ENCODE measurements at places on chromosomes 12 and 14. TPM values are rescaled to one million over a fixed set of nuclear protein-coding genes. Genes with fewer than 3 reads are reported as not detected.

GRCh38 chr12:117330441-117331113 lies 30.8 kb downstream of the NOS1 start:
- no peak for DNase-seq
- H3K27me3 ChIP-seq: peaks cover 50% of the 10 kb centered on the region
- H3K27ac ChIP-seq: no peak overlapping the region
- H3K4me3 ChIP-seq: no peak overlapping the region
- H3K4me1 ChIP-seq: peaks cover 13% of the 10 kb centered on the region

DNA sequence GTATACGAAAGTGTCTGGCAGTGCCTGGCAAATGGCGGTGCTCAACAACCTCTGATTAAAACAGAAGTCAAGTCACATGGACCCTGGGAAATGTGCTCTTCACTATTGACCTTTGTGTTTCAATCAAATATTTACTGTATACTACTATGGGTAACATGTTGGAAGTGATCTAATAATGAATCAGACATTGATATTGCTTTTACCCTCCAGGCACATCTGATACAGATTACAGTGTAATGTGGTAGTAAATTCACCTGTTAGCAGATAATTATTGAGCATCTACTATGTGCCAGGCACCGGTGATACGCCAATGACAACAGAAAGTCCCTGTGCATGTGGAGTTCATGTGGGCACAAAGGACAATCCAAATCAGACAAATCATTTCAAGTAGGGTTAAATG lies 63.1 kb downstream of the STON2 start:
- no peak overlapping the region for H3K4me3 ChIP-seq
- H3K4me1 ChIP-seq: peaks cover 5% of the 10 kb centered on the region
- DNase-seq: no peak
- H3K36me3 ChIP-seq: peaks cover 5% of the 10 kb centered on the region
- H3K27ac ChIP-seq: peak overlapping the region; percentile 2

DNA sequence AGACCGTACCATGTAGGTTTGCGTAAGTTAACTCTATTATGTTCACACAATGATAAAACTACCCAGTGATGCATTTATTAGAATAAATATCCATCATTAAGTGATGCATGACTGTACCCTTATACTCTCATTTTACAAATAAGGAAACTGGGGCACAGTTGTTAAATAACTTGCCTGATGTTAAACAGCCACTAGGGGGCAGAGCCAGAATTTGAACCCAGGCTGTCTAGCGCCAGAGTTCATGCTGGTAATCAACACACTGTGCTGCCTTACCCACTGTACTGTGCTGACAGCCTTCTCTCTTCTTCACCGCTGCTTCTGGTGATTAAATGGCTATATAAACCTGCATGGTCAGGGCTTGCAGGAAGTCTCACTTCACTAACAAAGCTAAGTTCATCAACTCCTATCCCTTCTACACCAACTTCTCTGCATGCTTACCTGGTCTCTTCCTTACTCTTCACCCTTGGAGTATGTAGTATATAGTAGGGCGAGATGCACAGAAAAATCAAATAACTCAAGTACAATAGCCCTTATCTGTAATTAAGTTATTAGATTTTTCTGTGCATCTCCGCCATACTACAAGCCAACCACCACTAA lies 43.6 kb upstream of the APPL2 start:
- H3K4me1 ChIP-seq: no peaks in the 10 kb centered on the region
- no peaks in the 10 kb centered on the region for H3K36me3 ChIP-seq
- peaks cover 12% of the 10 kb centered on the region for H3K27me3 ChIP-seq

DNA sequence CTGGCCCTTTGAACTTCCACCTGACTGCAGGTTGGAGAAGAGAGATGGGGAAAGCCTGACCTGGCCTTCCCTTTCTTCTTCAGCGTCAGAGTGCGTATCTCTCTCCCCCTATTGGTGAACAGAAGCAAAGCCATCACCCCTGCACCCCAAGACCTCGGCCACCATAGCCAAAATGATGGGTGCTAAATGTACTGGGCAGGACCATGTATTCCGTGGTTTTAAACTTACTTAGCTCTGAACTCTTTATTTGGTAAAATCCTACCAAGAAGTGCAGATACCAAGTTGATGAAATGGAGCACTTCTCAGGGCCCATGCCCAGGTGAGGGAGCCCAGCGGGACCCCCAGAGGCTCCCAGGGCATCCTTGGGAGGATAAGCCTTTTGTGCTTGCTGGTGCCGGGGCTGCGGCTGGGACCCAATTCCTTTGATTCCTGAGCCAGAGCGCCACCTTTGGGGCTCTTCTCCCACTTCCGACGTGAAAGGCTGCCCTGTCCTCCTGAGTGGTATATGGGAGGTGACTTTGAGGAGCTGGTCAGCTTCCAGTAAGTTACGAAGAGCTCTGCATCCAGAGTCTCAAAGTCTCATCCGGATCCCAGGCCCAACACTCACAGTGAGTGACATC lies 9.4 kb downstream of the CCND2 start:
- H3K4me1 ChIP-seq: peaks cover 28% of the 10 kb centered on the region
- H3K27me3 ChIP-seq: no peaks in the 10 kb centered on the region
- peaks cover 76% of the 10 kb centered on the region for H3K36me3 ChIP-seq
- no peak for DNase-seq
- no peak overlapping the region for H3K27ac ChIP-seq

DNA sequence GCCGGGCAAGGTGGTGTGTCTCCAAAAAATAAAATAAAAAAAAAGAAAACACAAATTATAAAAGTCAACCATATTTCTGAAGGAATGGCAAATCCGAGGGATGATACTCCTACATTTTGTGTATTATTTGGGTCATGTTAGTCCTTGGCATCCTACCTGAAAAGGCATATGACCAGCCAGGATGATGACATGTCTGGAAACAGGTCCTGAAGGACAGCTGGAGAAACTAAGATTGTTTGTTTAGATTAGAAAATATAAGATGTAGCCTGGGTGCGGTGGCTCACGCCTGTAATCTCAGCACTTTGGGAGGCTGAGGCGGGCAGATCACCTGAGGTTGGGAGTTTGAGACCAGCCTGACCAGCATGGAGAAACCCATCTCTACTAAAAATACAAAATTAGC lies 47.6 kb upstream of the FOXJ2 start:
- no peak for DNase-seq
- no peak overlapping the region for H3K27ac ChIP-seq
- no peak overlapping the region for H3K4me3 ChIP-seq
- H3K27me3 ChIP-seq: no peaks in the 10 kb centered on the region
- peaks cover 8% of the 10 kb centered on the region for H3K36me3 ChIP-seq

- H3K27ac ChIP-seq: no peak overlapping the region
- H3K36me3 ChIP-seq: peaks cover 3% of the 10 kb centered on the region
- H3K4me3 ChIP-seq: no peak overlapping the region
- DNase-seq: no peak
- peaks cover 24% of the 10 kb centered on the region for H3K27me3 ChIP-seq
Observed at GRCh38 chr12:65596514-65597091, 227.7 kb upstream of the HMGA2 start.

DNA sequence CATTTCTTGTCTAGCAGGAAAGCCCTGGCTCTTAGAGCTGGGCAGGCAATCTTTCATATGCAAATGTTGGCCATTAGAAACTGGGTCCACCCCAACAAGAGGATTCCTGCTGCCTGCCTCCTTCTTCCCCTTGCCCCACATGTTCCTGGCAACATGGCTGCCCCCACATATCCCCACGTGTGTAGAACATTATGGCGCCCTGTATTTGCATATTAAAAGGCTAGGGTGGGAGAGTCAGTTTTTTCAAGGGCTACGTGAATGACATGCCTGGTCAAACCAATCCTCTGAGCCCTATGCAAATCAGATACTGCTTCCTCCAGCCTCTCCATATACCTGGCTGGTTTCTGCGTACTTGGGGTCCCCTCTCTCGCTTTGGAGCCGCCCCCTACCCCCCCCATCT lies 514.0 kb downstream of the FUT8 start:
- H3K4me3 ChIP-seq: no peak overlapping the region
- peaks cover 28% of the 10 kb centered on the region for H3K27me3 ChIP-seq
- DNase-seq: no peak
- no peaks in the 10 kb centered on the region for H3K36me3 ChIP-seq
- H3K27ac ChIP-seq: no peak overlapping the region
- H3K4me1 ChIP-seq: peaks cover 17% of the 10 kb centered on the region

DNA sequence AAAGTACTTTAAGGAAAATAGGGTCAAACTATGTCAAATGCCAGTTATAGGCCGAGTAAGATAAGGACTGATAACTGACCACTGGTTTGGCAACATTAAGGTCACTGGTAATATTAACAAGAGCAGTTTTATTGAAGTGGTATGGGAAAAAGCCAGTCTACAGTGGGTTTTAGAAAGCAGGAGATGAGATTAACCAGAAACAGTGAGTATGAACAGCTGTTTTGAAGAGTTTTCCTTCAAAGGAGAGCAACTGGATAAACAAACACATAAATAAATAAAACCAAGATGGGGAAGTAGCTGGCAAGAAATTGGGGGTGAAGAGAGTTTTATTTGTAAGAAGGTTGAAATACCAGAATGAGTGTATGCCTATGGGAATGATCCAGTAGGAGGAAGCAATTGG lies 30.3 kb downstream of the KITLG start:
- H3K36me3 ChIP-seq: peaks cover 5% of the 10 kb centered on the region
- no peak for DNase-seq
- H3K27me3 ChIP-seq: no peaks in the 10 kb centered on the region
- H3K4me3 ChIP-seq: no peak overlapping the region

GRCh38 chr14:28767030-28767852 lies 654 bp downstream of the FOXG1 start:
- no peaks in the 10 kb centered on the region for H3K36me3 ChIP-seq
- H3K27ac ChIP-seq: peak overlapping the region; percentile 34
- no peak for DNase-seq
- H3K4me3 ChIP-seq: peak overlapping the region; percentile 54
- peaks cover 90% of the 10 kb centered on the region for H3K27me3 ChIP-seq
- H3K4me1 ChIP-seq: no peaks in the 10 kb centered on the region

- DNase-seq: no peak
- no peaks in the 10 kb centered on the region for H3K27me3 ChIP-seq
- H3K27ac ChIP-seq: peak overlapping the region; percentile 91
- peaks cover 25% of the 10 kb centered on the region for H3K4me1 ChIP-seq
- peak overlapping the region; percentile 57 for H3K4me3 ChIP-seq
Observed at GRCh38 chr14:55107766-55108554, 21.1 kb upstream of the LGALS3 start.

GRCh38 chr12:25469368-25469767 lies 83.7 kb downstream of the LMNTD1 start:
- no peak overlapping the region for H3K4me3 ChIP-seq
- H3K36me3 ChIP-seq: peaks cover 9% of the 10 kb centered on the region
- DNase-seq: no peak
- no peak overlapping the region for H3K27ac ChIP-seq
- H3K27me3 ChIP-seq: no peaks in the 10 kb centered on the region
- H3K4me1 ChIP-seq: no peaks in the 10 kb centered on the region

- peaks cover 6% of the 10 kb centered on the region for H3K36me3 ChIP-seq
- H3K4me3 ChIP-seq: peak overlapping the region; percentile 94
- H3K27me3 ChIP-seq: peaks cover 3% of the 10 kb centered on the region
- H3K4me1 ChIP-seq: peaks cover 6% of the 10 kb centered on the region
Observed at GRCh38 chr12:103841690-103842584, 903 bp upstream of the NT5DC3 start.

DNA sequence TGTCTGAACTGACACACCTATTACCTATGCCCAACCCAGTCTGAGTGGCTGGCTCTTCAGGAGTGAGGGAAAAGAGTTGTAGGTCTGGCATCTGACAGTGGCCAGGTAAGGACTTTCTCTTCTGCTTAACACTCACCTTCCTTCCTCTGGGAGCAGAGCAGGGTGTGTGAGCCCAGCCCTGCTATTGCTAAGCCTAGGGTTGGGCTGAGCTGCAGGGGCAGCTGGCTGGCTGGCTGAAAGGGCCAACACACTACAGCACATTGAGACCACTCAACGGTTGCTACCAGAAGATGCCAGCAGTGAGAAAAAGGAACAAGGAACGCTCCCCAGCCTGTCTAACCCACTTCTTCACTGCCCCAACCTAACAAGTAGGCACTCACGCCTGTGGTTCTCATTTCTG lies 201.2 kb downstream of the DPF3 start:
- peaks cover 5% of the 10 kb centered on the region for H3K4me1 ChIP-seq
- no peak overlapping the region for H3K4me3 ChIP-seq
- H3K27me3 ChIP-seq: peaks cover 8% of the 10 kb centered on the region
- peak overlapping the region; percentile 29 for H3K27ac ChIP-seq
- H3K36me3 ChIP-seq: peaks cover 6% of the 10 kb centered on the region
- no peak for DNase-seq

GRCh38 chr12:68276402-68276930 lies 23.1 kb upstream of the IL22 start:
- no peaks in the 10 kb centered on the region for H3K27me3 ChIP-seq
- H3K4me1 ChIP-seq: peaks cover 15% of the 10 kb centered on the region
- peak overlapping the region; percentile 2 for H3K27ac ChIP-seq
- H3K4me3 ChIP-seq: no peak overlapping the region
- no peak for DNase-seq
- no peaks in the 10 kb centered on the region for H3K36me3 ChIP-seq

GRCh38 chr12:1919284-1919683 lies 832 bp upstream of the CACNA2D4 start:
- DNase-seq: no peak
- H3K4me3 ChIP-seq: no peak overlapping the region
- peaks cover 4% of the 10 kb centered on the region for H3K4me1 ChIP-seq
- peaks cover 20% of the 10 kb centered on the region for H3K27me3 ChIP-seq

DNA sequence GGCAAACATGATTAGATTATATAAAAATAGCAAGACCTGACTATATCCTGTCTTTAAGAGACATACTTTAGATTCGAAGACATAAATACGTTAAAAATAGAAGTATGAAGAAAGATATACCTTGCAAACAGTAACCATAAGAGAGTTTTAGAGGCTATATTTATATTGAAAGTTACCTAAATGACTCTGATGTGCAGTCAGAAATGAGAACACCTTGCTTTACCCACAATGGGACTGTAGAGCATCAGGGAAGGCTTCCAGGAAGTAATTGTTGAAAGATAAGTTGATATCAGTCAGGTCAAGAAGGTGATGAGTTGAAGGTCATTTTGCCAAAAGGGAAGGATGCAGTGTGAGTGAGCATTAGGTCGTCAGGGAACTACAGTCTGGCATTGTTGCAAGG lies 110.2 kb downstream of the NEDD1 start:
- no peak overlapping the region for H3K27ac ChIP-seq
- no peaks in the 10 kb centered on the region for H3K27me3 ChIP-seq
- H3K4me3 ChIP-seq: no peak overlapping the region

DNA sequence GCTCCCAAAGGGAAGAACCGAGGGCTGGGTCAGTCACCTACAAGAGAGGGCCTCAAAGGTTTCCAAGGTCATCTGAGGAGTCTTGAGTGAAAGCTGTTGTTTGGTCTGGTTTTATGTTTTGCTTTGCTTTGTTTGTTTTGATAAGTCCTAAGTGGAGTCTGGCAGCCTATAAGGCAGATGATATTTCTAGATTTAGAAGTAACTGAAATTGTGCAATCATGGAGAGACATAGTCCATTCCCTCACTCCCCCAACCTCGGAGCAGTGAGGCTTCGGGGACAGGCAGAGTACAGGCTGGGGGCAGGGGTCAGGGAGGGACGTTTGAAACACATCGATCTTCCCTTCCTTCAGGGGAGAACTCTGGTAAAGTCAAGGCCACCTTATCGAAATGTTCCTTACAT lies 42.3 kb downstream of the TTC9 start:
- no peaks in the 10 kb centered on the region for H3K27me3 ChIP-seq
- no peaks in the 10 kb centered on the region for H3K36me3 ChIP-seq
- no peak for DNase-seq
- H3K4me1 ChIP-seq: peaks cover 6% of the 10 kb centered on the region

The ADGRD1 gene
- total RNA-seq: 2.6 TPM

The NANOG gene
- total RNA-seq: not detected

The PPTC7 gene
- 14.5 TPM for total RNA-seq

The OASL gene
- total RNA-seq: 0.19 TPM

The TRPV4 gene
- total RNA-seq: 3.1 TPM

The SYNJ2BP gene
- total RNA-seq: 32.1 TPM

The TMEM132C gene
- total RNA-seq: 61.8 TPM

The ENDOU gene
- 3.7 TPM for total RNA-seq

The SLC22A17 gene
- total RNA-seq: 16.8 TPM

The TESPA1 gene
- not detected for total RNA-seq

The PTHLH gene
- total RNA-seq: 38.1 TPM

Measured in type B pancreatic cell (in vitro differentiated cells).